ENCODE measurements at places on chromosomes 7 and 10.

- H3K27me3 ChIP-seq, result no peaks in the 10 kb centered on the region
- no peak for DNase-seq
- no peaks in the 10 kb centered on the region for H3K4me1 ChIP-seq
- H3K27ac ChIP-seq, result no peak overlapping the region
- H3K36me3 ChIP-seq, result no peaks in the 10 kb centered on the region
- H3K4me3 ChIP-seq, result no peak overlapping the region
Measured at GRCh38 chr7:46174196-46174580, 253.1 kb upstream of the IGFBP3 start.

DNA sequence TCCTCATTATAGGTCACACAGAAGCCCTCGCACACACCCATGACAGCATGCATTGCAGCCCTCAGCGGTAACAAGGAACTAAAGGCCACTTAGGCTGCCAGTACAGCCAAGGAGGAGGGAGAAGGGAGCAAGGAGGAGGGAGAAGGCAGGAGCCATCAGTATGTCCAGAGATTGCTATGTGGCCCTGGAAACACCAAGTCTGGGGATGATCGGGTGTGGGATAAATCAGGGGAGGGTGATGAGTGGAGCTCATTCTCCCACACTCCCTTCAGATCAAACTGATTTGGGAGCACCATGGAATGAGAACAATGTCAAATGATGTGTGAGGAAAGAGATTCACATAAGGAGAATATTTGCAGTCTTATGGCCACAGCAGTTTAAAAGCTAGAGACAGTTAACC, 350.9 kb downstream of the TNS3 start:
- no peak overlapping the region for H3K27ac ChIP-seq
- DNase-seq, result no peak
- H3K36me3 ChIP-seq, result no peaks in the 10 kb centered on the region
- peaks cover 2% of the 10 kb centered on the region for H3K27me3 ChIP-seq

DNA sequence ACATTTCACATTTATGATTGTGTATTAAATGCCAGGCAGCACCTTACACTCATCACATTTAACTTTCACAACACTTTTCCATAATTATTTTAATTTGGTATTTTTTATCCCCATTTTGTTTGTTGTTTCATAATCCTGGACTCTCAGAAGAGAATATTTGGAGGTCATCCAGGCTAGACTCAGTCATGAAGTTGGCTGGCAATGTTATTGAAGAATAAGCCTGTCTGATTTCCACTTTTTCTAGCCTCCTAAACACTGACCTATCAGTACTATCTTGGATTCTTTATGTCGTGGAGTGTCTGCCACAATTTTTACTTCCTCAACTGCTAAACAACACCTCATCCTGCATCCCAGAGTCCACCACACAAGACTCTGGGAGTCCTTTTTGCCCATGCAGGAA, 372.3 kb upstream of the NRP1 start:
- no peaks in the 10 kb centered on the region for H3K4me1 ChIP-seq
- peaks cover 6% of the 10 kb centered on the region for H3K27me3 ChIP-seq
- no peak overlapping the region for H3K27ac ChIP-seq
- no peak overlapping the region for H3K4me3 ChIP-seq
- no peaks in the 10 kb centered on the region for H3K36me3 ChIP-seq
- no peak for DNase-seq

DNA sequence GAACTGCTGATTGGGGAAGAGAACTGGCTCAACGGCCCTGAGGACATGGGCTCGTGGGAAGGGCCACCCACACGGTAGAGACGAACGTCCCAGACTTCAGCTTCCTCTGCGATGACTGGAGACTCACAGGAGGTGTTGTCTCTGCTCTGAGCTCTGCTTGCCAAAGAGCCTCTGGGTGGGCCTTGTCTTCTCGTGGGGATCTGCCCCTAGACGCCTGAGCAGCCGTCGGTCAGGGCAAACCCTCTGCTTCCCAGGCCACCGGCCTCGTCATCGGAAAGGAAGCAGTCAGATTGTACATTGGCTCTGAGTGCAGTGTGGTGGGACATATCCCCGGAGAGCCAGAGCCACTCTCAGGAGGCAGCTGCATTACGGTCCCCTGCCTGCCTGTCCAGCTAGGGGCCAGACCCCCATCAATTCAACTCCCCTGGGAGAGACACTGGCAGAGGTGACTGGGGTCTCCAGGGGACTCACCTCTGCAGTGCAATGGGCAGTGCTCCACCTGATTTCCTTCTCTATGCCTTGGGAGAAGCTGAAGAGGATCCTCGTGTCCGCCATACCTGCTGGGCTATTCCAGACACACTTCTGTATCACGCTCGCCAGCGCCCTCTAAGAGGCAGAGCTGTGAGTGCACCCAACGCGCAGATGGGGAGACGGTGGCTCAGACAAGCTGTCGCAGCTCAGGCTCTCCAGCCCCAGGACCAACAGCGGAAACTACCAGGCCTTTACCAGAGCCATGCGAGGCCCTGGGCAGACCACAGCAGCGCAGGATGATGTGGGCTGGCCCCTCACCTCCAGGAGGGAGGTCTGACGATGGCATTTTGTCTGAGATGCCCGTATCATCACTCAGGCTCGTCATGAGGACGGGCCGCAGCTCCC, 227.4 kb downstream of the TCERG1L start:
- no peaks in the 10 kb centered on the region for H3K36me3 ChIP-seq
- H3K27ac ChIP-seq, result no peak overlapping the region
- no peak for DNase-seq

- DNase-seq, result no peak
- H3K36me3 ChIP-seq, result no peaks in the 10 kb centered on the region
- no peaks in the 10 kb centered on the region for H3K4me1 ChIP-seq
- H3K27ac ChIP-seq, result no peak overlapping the region
- no peak overlapping the region for H3K4me3 ChIP-seq
Measured at GRCh38 chr10:88471899-88472298, 111.2 kb downstream of the RNLS start.

GRCh38 chr7:54242776-54243175, 299.4 kb upstream of the VSTM2A start:
- no peaks in the 10 kb centered on the region for H3K27me3 ChIP-seq
- no peaks in the 10 kb centered on the region for H3K36me3 ChIP-seq
- no peak for DNase-seq
- no peaks in the 10 kb centered on the region for H3K4me1 ChIP-seq
- H3K4me3 ChIP-seq, result no peak overlapping the region

GRCh38 chr7:74606909-74607510, 50.5 kb upstream of the GTF2I start:
- H3K27me3 ChIP-seq, result peaks cover 8% of the 10 kb centered on the region
- peak overlapping the region; percentile 32 for H3K4me3 ChIP-seq
- H3K27ac ChIP-seq, result no peak overlapping the region
- peaks cover 12% of the 10 kb centered on the region for H3K4me1 ChIP-seq

- no peaks in the 10 kb centered on the region for H3K36me3 ChIP-seq
- DNase-seq, result no peak
- H3K4me3 ChIP-seq, result no peak overlapping the region
Measured at GRCh38 chr10:122617476-122618270, 57.1 kb downstream of the DMBT1 start.

GRCh38 chr7:106731646-106732444, 70.9 kb upstream of the CCDC71L start:
- DNase-seq, result peak; percentile 34
- no peaks in the 10 kb centered on the region for H3K36me3 ChIP-seq
- H3K4me3 ChIP-seq, result peak overlapping the region; percentile 58
- H3K4me1 ChIP-seq, result peaks cover 55% of the 10 kb centered on the region
- peak overlapping the region; percentile 75 for H3K27ac ChIP-seq
- no peaks in the 10 kb centered on the region for H3K27me3 ChIP-seq

- no peaks in the 10 kb centered on the region for H3K4me1 ChIP-seq
- no peaks in the 10 kb centered on the region for H3K27me3 ChIP-seq
- no peak overlapping the region for H3K27ac ChIP-seq
- DNase-seq, result no peak
- H3K4me3 ChIP-seq, result no peak overlapping the region
Measured at GRCh38 chr7:445563-446288, 73.9 kb downstream of the PDGFA start.

GRCh38 chr7:16417906-16418305, 3.4 kb downstream of the CRPPA start:
- H3K36me3 ChIP-seq, result no peaks in the 10 kb centered on the region
- no peak overlapping the region for H3K27ac ChIP-seq
- H3K27me3 ChIP-seq, result peaks cover 17% of the 10 kb centered on the region
- no peak for DNase-seq

DNA sequence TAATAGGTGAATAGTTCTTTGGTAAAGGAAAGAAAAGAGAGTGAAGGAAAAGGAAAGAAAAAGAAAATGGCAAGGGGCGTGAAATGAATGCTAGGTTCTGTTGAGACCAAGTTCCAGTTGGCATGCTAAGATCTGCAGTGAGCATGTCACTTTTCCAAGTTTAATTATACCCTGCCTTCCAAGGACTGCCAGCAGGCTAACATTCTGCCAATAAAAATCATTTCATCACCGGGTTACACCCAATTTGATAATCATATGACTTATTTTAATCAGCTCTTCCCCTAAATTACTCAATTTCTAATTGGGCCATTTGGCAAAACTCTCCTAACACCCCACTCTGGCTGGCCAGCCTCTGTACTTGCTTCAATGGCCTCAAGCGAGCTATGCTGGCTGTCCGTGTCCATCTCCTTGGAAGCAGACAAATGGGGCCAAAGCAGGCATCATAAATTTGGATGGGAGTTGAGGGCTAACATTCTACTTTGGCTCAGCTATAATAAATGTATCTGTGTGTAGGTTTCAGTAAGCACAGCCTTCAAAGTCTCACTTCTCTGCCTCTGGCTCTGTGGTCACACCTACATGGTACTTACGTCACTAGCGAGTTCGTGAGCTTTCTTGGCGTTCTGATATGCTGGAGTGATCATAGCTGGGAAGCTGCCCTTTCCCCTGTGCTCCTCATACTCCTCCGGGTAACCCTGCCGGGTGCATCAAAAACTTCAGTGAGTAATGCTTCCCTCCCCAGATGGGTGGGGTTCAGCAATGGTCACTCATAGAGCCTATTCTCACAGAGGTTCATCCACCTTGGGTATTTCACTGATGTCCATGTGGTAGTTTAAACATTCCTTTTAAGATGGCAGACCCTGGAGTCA, 17.3 kb downstream of the NRAP start:
- H3K27me3 ChIP-seq, result peaks cover 35% of the 10 kb centered on the region
- H3K36me3 ChIP-seq, result no peaks in the 10 kb centered on the region
- no peak overlapping the region for H3K27ac ChIP-seq
- peaks cover 9% of the 10 kb centered on the region for H3K4me1 ChIP-seq

GRCh38 chr10:78335371-78335690, 301.7 kb downstream of the RPS24 start:
- peaks cover 8% of the 10 kb centered on the region for H3K27me3 ChIP-seq
- H3K27ac ChIP-seq, result no peak overlapping the region
- H3K4me1 ChIP-seq, result no peaks in the 10 kb centered on the region
- no peak for DNase-seq

- no peaks in the 10 kb centered on the region for H3K27me3 ChIP-seq
- peaks cover 24% of the 10 kb centered on the region for H3K4me1 ChIP-seq
- no peak overlapping the region for H3K27ac ChIP-seq
- no peak overlapping the region for H3K4me3 ChIP-seq
Measured at GRCh38 chr10:79269443-79269842, 77.8 kb upstream of the PPIF start.

DNA sequence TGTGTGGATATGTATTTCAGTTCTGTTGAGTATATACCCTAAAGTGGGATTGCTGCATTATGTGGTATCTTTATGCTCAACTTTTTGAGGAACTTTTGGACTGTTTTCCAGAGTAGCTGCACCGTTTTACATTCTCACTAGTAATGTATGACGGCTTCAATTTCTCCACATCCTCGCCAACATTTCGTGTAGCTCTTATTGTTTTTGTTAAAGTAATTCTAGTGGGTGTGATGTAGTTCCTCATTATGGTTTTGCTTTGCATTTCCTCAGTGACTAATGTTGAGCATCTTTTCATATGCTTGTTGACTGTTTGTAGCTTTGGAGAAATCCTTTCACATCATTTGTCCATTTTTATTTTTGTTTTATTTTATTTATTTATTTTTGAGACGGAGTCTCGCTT, 4.5 kb downstream of the STMP1 start:
- H3K4me3 ChIP-seq, result no peak overlapping the region
- peaks cover 56% of the 10 kb centered on the region for H3K4me1 ChIP-seq
- no peak for DNase-seq
- H3K27ac ChIP-seq, result no peak overlapping the region
- H3K27me3 ChIP-seq, result no peaks in the 10 kb centered on the region

DNA sequence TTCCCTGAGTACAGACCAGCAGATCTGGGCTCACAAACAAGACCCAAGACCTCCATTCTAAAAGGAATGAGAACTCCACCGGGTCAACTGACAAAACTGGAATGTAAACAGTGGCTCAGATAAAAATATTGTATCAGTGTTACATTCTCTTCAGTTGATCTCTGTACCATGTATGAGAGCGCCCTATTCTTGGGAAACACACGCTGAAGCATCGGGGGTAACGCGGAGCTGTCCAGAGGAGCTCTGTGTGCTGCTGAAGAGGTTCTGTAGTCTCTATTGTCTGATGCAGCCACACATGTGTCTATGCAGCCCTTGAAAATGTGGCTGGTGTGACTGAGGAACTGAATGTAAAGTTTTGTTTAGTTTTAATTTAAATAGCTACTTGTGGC, 39.7 kb downstream of the HIPK2 start:
- no peaks in the 10 kb centered on the region for H3K27me3 ChIP-seq
- peaks cover 35% of the 10 kb centered on the region for H3K4me1 ChIP-seq
- H3K27ac ChIP-seq, result peak overlapping the region; percentile 64
- DNase-seq, result no peak
- H3K4me3 ChIP-seq, result no peak overlapping the region

GRCh38 chr10:120382360-120382759, 74.7 kb upstream of the PLPP4 start:
- no peaks in the 10 kb centered on the region for H3K36me3 ChIP-seq
- no peaks in the 10 kb centered on the region for H3K4me1 ChIP-seq
- DNase-seq, result no peak
- no peak overlapping the region for H3K27ac ChIP-seq
- H3K27me3 ChIP-seq, result peaks cover 2% of the 10 kb centered on the region

DNA sequence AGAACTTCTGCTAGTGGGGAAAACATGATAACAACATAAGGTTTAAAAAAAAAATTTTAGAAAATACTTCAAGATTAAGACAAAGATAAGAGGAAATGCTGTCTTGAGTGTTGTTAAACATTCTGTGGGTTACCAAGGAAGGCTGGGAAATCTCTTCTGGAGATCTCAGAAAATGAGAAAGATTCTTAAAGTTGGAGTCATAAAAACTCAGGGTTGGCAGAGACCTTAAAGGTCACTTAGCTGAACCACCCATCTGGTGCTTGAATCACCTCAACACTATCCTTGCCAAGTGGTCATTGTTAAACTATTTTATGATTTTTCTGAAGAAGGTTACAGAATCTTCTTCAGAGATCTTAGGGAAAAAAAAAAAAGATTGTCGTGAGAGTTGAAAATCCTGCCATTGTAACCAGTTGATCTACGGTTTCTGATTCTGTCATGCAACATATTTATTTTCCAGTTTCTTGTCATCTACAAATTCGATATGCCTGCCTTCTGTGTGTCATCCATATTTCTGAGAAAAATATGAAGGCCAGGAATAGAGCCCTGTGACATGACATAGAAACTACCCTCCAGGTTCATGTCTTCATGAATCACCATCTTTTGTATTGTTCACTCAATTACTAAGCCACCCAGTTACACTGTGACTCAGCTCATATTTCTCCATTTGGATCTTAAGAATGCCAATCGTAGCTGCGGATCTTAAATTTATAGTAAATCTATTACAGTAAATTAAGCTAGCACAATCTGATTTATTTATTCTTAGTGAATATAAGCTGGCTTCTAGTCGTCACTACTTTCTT, 179.2 kb downstream of the ST7 start:
- H3K36me3 ChIP-seq, result peaks cover 7% of the 10 kb centered on the region
- DNase-seq, result no peak
- no peak overlapping the region for H3K4me3 ChIP-seq
- H3K27ac ChIP-seq, result peak overlapping the region; percentile 40
- H3K27me3 ChIP-seq, result no peaks in the 10 kb centered on the region

All from activated naive CD8-positive, alpha-beta T cell treated with anti-CD3 and anti-CD28 coated beads, Interleukin-2, amount 50 U/mL, for 24 hours (primary cell).